Left ventricle myocardium inferior (tissue), 1 donor: ENCODE measurements at places on chromosomes 12 and 14.

- no peak for DNase-seq
These were observed 79.1 kb downstream of the KCNK13 start for GRCh38 chr14:90140956-90141316.

DNA sequence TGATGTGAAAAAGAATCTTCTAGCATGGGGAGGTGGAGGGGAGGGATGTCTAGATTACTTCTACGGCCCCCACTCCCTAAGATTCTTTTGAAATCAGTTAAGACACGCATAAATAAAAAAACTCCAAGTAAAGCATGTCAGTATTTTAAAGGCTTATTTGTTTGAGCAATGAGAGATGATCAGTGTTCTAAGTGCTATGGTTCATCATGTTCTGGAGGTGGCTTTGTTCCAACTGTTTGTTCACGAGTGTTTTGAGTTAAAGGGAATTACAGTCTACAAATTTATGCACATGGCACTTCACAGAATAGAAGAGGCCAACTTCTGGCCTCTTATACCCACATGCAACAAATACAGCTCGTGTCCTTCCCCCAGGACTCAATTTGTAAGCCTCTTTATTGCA is 394.9 kb downstream of the RAD51B start:
- DNase-seq: no peak

DNA sequence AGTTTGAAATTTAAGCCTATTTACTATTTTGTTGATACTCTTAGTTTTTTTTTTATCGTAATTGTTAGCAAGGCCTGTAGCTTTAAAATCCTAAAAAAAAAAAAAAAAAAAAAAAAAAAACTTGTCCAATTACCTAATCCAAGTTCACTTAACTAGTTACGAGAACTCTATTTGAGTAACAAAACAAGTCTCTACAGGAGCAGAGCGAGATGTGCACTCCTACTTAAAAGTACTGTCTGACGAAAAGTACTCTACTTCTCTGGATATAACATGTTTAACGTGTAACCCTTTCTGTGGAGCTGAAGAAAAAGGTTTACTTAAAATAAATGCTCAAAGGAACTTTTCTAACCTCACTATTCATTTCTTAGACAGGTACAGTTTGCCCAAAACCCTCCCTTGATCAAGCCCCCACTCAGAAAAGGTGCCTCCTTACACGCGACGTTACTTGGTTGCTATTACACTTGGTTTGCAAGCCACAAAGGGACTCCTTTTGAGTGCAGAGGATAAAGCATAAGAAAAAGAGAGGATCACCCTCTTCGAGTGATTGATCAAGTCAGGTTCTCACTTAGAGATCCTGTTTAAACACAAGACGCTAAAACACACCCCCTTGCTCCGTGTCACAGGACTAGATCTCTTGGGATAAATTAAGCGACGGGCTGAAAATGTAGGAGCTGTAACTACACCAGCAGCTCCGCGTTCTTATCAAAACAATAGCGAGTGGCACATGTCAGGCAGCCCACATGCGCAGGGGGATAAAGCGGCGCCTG is 2.2 kb downstream of the BAZ1A start:
- DNase-seq: no peak

DNA sequence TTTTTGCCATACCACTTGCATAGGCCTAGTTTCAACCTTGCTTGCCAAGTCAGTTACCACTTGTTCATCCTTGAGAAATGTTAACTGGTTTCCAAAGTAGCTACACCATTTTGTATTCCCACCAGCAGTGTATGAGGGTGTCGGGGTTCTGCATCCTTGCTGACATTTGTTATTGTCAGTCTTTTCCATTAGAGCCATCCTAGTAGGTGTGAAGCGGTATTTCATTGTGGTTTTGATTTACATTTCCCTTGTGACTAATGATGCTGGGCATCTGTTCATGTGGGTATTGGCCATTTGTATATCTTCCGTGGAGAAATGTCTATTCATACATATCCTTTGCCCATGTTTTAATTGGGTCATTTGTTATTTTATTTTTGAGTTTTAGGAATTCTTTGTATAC is 27.6 kb upstream of the GALNT16 start:
- DNase-seq: no peak

DNA sequence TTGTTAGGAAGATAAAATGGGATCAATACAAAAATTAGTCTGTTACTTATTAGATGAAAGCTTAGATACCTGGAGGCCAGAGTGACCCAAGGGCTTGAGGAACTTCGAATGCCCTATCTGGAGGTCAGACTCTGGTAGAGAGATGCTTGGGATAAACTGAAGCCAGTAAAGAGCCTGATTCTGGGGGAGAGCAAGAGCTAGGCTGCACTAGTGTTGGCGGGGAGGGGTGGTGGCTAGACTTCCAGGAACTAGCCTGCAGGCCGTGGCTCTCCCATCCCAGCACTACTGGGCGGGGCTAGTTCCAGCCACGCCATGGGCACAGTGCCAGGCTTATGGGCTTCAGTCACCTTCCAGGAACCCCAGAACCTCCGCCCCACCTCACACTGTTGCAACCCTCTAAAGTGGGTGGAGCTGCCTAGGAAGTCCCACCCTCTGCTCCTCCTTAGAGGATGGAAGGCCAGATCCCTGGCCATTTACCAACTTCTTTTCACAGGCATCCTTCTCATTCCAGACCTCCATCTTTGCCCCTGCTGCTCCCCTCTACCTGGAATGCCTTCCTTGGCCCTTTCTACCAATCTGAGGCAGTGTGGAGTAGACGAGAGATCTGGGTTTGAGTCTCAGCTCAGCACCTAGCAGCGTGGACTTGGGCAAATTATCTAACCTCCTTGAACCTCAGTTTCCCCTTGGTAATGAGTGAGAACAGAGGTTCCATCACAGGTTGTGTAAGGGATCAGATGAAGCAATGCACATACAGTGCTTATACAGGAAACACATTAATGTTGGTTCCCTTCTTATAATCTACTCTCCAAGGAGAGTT is 6.3 kb upstream of the NFE2 start:
- peak; percentile 79 for DNase-seq

GRCh38 chr12:76558684-76559399 is 729 bp downstream of the OSBPL8 start:
- peak; percentile 52 for DNase-seq

GRCh38 chr14:36771028-36771640 is 109.5 kb downstream of the PAX9 start:
- no peak for DNase-seq

DNA sequence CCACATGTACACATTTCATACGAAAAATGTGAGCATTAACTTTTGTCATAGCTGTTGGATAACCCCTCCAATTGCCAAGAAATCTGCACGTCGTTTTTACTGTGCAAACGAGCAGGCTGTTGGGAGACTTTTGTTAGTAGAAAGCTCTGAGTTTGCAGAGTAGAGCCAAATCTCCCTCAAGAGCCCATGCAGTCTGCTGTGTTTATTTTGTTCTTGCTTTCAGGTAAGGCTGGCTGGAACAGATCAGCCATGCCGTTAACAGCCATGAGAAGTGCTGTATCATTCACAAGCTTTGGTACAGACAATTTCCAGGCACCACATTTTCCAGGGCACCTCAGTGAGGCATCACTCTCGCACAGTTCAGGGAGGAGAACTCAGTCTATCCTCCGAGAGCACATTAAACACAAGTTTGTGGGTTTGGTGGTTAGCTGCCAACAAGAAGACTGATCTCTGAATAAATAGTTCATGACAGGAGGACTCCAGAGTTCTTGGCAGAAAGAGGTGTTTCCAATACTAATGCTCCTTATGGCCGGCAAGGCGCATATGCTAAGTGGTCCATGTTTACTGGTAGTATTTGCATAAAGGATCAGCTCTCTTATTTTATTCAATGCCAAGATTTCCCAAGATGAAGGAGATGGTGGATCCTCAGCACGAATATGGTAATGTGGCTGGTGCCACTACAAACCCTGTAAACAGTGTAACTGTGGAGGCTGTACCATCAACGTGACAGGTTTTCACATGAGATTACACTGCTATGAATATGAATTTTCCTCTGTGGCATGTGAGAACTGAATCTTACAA is 30.3 kb upstream of the PELI2 start:
- DNase-seq: no peak

DNA sequence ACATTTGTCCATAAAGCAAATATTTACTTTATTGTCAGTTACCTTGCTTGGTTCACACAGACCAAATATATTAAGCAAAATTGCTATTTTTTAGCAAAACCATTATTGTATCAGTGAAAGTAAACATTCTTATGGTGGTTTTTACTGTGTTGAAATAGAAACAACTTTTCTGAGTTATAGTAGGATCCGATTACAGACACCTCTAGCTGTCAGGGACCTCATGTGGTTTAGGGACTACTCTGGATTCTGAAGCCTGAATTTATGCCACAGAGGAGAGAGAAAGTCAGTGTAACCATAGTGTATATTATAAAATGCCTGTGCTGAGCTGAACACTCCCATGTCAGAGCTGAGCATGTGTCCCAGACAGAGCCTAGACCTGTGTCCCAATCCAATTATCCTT is 287.5 kb downstream of the FLRT2 start:
- no peak for DNase-seq

DNA sequence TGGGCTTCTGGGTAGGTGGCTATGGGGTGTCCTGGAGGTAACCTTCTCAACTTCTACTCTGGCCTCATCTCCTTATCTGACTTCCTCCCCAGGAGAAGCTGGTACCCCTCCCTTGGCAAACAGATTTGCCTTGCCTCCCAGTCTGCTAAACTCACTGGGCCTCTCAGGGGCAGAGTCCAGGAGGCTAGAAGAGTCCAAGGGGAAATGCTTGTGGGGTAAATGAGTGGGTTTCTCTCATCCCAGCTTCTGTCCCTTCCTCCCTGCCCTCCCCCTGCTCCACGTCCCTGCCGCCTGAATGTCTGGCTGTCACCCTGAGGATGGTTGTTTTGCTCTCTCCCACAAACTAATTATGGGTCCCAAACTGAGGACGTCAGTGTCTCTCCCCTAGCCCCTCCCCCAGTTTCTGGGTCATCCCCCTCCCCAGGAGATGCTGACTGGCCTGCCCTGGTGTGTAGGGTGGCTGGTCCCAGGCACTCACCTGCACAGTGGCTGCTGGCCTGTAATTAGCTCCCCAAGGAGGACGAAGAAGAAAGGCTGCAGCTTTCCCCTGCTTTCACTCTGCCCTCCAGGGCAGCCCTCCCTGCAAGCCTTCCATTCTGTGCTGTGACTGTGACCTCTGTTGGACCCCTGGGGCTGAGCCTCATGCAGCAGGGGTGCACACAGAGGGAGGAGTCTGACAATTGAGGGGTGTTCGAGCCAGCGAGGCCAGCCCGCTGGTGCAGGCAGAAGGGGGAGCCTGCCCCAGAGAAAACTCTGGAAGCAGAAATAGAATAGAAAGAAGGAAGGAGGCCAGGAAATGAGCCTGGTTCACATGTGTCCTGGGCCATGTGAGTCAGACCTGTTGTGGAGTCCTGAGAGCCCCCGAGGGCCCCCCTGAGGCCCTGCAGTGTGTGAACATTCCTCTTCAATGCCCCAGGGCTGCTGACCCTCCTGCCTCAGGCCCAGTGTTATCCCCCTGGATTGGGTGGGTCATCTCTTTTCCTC is at the start of gene LRP1-AS:
Gene LRP1-AS (minus strand): TSS at position 659 of the 984 bp plus-strand sequence.
- no peak for DNase-seq

DNA sequence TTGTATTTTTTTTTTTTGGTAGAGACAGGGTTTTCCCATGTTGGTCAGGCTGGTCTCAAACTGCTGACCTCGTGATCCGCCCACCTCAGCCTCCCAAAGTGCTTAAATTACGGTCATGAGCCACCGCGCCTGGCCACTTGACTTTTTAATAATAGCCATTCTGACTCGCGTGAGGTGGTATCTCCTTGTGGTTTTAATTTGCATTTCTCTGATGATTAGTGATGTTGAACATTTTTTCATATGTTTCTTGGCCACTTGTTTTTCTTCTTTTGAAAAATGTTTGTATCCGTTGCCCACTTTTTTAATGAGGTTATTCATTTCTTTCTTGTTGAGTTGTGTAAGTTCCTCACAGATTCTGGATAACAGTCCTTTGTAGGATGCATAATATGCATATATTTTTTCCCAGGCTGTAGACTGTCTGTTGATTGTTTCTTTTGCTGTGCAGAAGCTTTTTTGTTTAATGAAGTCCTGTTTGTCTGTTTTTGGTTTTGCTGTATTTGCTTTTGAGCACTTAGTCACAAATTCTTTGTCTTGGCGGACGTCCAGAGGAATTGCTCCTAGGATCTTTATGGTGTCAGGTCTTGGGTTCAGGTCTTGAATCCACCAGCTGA is 10.3 kb upstream of the PGAM5 start:
- DNase-seq: no peak

- DNase-seq: no peak
These were observed 18.9 kb upstream of the NUP107 start for GRCh38 chr12:68667896-68668295.

DNA sequence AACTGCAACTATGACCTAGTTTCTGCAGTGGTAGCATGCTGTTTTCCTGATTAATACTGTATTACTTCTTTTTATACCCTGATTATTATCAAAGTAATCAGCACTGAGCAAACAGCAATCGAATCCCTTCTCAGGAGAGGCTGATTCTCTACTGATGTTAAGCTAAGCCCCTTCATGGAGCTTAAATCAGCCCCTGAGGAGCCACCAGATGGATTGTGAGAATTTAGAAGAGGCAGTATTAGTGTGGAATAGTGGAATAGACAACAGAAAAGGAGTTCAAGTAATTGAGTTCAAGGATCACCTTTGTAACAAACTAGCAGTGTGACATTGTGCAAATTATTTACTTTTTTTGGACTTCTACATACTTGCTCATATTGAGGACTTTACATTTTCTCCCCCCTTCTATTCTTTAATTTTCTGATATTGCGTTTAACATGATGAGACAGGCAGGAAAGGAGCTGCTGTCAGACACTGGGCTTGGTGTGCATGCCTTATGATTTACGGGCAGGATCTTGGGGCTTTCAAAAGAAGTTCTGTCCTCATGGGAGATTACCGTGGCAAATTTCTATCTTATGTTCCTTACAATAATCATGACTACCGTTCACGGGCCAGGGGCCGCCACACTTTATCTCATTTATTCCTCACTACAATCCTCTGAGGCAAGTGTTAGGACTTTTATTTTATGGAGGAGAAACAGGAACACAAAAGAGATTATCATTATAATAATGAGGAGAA is 68.0 kb downstream of the PTPRR start:
- no peak for DNase-seq

- DNase-seq: no peak
These were observed 24.3 kb downstream of the PPM1H start for GRCh38 chr12:62910549-62911169.

DNA sequence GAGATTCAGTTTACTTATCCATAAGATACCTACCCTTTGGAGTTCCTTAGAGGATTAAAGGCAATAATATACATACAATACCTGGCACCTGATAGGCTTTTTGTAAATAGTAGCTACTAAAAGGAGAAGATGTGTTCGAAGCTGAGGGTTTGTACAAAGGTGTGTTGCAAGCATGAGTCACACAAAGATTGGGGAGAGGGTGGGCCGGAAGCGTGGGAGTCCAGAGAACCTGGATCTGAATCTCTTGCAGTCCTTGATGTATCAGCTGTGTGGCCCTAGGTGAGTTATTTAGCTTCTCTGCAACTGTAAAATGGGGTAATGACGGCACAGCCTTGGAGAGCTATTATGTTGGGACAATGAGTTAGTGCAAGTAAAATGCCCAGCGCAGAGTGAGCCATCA is 61.6 kb upstream of the PSMC1 start:
- no peak for DNase-seq
